ENCODE measurements at places on chromosomes 1 and 21.

DNA sequence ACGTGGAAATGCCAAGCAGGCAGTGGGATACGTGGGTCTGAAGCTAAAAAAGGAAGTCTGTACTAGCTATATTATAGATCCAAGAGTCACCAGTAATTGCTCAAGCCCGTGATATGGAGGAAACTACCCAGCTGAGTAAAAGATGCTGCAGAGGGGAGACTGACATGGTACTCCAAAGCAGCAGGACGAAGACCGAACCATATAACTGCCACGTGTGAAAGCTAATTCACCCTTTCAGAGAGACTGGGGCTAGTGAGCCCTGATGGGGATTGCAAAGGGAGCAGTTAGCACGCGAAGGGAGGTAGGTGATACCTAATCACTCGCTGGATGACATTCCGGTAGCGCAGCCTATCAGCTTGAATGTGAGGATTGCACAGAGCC is 316 bp downstream of the AP4B1 start:
- DNase-seq = peak; percentile 58

DNA sequence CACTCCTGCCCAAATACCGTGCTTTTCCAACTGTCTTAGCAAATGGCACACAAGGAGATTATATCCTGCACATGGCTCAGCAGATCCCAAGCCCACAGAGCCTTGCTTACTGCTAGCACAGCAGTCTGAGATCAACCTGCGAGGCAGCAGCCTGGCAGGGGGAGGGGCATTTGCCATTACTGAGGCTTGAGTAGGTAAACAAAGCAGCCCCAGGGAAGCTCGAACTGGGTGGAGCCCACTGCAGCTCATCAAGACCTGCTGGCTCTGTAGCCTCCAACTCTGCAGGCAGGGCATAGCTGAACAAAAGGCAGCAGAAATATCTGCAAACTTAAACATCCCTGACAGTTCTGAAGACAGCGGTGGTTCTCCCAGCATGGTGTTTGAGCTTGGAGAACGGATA is 70.1 kb upstream of the PTBP2 start:
- no peak for DNase-seq

DNA sequence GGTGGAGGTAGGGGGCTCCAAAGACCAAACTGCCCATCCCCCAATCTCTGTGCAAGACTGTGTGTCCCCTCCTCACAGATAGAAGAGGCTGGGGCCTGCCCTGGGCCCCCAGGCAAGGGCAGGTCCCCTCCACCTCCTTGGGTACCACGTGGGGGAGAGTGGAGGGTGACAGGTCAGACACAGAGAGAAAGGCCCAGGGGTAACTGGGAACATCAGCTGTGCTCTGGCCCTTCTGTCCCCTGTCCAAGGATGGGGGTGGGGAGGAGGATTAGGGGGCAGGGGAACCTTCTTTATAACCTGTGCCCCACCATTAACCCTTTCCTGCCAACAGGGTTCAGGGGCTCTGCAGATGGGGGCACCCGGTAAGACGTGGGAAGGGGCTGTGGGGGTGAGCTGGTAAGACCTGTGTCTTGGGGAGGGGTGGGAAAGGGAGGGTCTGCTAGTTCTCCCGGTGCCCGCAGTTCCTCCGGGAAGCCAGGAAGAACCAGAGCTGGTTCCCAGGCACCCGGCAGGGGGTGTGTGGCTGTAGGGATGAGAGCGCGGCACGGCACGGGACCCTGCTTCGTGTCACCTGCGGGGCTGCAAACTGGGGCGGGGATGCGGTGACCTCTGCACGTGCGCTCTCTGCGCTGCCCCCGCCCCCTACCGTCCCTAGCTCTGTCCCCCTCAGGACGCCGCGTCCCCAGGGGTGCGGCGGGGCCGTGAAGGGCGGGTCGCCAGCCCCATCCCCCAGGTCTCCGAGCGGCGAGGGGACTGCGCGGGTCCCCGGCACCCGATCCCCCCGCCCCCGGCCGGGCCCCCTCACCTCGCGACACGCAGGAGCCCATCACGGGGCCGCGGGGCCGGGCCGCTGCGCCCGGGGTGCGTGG is 601 bp downstream of the FAM131C start:
- no peak for DNase-seq

DNA sequence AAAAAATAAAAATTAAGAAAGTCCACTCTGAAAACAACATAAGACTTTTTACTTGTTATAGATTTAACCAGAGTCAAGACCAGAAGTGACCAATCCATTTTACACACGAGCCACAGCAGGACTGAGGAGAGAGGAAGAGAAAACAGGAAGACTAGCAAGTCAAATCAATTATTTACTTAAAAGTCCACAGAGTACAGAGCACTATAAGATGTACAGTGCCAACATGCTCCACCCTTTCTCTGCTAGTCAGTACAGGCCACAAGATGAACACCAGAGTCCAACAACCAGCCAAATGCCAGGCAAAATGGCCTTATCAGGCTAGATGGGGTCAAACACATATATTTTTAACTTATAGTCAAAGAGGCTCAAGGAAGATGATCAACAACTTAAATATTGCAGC is 19.5 kb downstream of the LUZP1 start:
- DNase-seq = no peak

DNA sequence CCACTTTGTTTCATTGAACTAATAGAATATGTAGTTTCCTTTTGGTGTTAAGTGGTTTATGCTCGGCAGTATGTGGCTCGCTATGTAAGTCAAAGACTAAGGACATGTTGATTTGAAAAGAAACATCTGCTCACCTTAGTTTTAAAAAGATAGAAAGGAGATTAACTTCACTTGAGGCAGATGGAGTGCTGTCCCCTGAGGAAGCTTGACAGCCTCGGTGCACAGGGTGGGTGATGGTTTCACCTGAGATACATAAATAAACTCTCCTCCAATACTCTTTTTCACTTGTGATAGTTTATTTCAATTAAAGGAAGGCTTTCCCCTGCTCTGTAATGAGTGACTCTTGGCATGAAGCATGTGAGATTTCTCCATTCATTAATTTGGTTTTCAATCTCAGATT is 70.8 kb upstream of the FMN2 start:
- DNase-seq = no peak

- DNase-seq = no peak
Measured at GRCh38 chr1:93979718-93980319, 70.6 kb upstream of the GCLM start.

GRCh38 chr1:202122639-202123335 is at the start of gene GPR37L1:
GPR37L1 (plus strand) TSS chr1:202122917; CDS start chr1:202122964, 47 bp downstream.
- no peak for DNase-seq

DNA sequence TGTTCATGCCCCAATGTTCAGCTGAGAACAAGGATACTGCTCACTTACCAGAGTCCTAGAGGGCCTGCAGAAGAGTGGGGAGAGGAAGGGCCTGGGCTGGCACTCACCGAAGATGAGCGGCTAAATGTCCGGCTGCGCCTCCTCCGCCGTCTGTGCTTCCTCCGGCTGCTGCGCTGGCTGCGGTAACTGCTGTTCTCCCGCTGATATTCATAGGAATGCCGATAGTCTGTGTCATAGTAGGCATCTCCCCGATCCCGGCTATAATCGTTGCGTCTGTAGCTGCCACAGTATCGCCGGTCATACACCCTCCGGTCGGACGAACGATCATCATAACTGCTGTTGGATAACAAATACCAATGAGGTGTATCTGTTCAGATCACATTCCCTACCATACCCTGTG is 3.9 kb downstream of the CLK2 start:
- DNase-seq = no peak

DNA sequence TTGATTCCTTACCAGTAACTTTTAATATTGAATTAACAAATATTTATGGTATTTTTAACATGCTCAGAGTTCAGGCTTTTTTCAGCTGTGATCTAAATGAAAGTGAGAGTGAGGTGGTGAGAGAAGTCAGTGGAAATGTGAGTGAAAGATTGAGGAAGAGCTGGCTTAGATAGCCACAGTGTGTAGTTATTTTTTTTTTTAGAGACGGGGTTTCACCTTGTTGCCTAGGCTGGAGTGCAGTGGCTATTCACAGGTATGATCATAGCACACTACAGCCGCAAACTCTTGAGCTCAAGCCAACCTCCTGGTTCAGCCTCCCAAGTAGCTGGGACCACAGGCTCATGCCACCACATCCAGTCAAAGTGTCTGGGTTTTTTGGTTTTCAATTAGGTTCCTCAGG is 10.9 kb downstream of the RNF11 start:
- DNase-seq = no peak

GRCh38 chr1:11804666-11805421 is 920 bp downstream of the MTHFR start:
- no peak for DNase-seq

DNA sequence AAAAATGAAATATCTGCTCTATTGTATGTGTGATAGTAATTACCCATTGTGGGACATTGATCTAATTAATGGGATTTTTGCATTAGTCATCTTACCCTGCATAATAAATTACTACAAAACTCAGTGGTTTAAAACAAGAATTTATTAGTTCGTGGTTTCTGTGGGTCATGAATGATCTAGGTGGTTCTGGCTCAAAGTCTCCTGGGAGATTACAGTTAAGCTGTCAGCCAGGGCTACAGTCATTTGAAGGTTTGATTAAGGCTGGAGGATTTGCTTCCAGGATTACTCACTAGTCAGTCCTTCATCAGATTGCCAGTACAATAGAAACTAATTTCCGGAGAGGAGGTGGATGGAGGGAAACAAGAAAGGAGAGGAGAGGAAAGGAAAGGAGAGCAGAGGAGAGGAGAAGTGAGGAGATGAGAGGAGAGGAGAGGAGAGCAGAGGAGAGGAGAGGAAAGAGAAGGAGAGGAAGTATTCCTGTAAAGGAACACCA is 60.4 kb upstream of the TNFSF4 start:
- no peak for DNase-seq

GRCh38 chr1:88985032-88985431 is 7.4 kb downstream of the KYAT3 start:
- DNase-seq = no peak

- no peak for DNase-seq
Measured at GRCh38 chr1:226091461-226091860, 28.9 kb downstream of the H3-3A start.

GRCh38 chr21:22965455-22966135 is 1967.4 kb downstream of the NCAM2 start:
- no peak for DNase-seq

DNA sequence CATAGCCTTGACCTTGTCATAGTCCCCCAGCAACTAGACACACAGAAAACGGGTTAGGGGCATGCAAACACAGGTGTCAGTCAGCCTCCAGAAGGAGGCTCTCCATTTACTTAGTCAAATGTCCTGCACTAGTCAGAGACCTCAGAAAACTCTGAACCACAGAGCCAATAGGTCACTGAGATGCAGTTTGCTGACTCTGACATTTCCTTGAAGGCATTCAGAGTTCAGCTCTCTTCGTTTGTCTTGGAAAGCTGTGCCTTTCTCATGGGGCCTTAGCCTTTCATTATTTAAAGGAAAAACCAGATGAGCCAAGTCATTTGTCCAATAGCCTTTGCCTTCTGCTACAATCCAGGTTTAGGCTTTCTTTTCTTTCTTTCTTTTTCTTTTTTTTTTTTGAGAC is 3.5 kb downstream of the OLFML2B start:
- no peak for DNase-seq

DNA sequence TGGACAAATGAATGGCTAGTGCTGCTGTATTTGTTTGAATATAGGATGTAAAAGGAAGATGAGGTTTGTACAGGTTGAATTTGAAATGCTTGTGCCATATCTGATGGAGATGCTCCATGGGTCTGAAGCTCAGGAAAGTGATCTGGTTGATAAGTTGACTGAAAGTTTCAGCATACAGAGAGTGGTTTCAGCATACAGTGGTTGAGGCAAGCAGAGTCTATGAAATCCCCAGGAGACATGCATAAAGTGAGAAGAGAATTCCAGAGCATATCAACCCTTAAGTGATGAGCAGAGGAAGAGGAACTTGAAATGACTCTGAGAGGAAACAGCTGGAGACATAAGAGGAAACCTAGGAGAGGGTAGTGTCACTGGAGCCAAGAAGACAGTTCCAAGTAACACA is 21.7 kb downstream of the TCHHL1 start:
- no peak for DNase-seq

GRCh38 chr21:46124083-46124925 is 26.4 kb downstream of the COL6A2 start:
- DNase-seq = no peak

DNA sequence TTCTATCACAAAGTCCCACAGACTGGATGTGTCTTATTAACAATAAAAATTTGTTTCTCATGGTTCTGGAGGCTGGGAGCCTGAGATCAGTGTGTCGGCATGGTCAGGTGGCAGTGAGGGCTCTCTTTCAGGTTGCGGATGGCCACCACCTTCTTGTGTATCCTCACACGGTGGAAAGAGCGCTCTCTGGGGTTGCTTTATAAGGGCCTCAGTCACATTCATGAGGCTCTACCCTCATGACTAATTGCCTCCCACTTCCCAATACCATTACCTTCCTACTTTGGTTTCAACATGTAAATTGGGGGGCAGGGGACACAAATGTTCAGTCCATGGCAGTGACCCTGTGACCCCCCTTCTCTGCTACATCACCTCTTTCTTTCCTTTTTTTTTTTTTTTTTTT is 20.7 kb upstream of the MX1 start:
- DNase-seq = no peak

GRCh38 chr1:64363616-64364015 is 106.3 kb upstream of the CACHD1 start:
- DNase-seq = no peak

- no peak for DNase-seq
Measured at GRCh38 chr1:11456965-11457364, 22.0 kb upstream of the DISP3 start.

DNA sequence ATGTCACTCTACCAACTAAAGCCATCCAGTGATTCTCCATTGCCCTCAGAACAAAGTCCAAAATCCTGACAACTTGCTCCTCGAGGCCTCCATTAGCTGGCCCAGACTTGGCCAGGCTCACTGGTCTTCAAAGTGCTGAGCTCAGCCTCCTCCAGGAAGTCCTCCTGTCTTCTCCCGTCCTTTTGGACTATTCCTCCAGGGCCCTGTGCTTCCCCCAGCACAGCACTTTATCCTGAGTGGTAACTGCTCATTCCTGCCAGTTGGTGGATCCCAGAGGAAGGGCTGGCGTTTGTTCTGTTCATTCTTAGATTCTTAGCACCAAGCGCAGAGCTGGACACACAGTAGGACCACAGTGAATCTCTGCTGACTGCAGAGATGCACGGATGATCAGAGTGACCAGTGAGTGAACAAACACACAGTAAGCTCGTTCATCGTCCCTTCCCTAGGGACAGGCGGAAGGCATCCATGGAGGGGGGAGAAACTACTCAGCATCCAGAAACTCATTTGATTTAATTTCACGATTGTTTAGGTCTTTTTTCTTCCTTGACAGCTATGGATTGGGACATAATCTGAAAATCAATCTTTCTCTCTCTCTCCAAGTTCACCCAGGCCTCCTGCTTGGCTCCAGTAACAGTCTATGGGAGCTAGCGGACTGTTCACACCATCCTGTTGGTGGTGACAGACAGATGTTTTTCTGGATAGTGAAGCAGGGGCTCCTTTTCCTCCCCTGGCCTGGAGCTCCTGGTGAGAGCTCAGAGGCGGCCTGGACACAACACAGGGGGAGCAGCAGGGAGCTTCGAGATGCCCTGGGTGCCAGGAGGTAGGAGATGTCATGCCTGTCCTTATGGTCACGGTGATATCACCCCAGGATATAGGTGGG is 180.2 kb downstream of the PTPRU start:
- no peak for DNase-seq

GRCh38 chr1:83964153-83964552 is 34.8 kb downstream of the TTLL7 start:
- no peak for DNase-seq
